ENCODE measurements at places on chromosomes 1 and 21.

DNA sequence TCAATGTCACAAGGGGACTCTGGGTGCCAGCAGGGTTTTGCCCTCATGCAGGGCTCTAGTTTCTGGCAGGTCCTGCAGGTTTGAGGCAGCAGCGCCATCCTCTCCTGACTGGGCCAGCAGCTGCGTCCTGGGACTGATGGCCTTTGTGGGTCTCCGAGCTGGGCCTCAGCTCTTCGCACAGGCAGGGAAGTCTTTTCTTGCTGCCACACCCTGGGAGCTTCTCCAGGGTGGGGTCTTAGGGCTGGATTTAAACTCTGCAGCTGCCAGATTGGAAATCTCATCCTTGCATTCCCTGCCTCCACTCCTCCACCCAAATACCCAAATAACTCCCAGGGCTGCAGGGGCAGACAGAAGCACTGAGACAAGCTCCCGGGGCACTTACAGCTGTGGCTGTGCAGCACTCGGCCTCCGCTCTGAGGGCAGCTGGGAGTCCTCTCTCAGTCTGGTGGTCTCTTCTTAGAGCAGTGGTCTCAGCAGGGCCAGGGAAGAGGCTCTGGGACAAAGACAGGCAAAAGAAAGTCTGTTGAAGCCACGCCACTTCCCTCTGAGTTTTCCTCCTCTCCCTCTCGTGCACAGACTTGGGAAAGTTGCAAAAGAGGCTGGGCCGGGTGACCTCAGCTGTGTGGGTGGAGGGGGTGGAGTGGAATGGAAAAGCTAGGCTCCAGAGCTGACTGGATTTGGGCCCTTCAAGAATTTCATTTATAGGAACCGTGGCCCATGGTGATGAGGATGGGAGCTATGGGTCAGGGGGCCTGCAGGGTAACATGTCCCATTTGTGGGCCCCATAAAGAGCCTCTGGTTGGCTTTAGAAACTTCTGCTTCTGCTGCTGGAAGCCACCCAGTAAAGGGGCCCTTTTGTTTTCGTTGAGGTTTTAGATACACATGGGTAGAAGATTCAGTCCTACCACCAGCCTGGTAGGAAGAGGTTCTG, at the start of gene RAB7B:
TSS of gene RAB7B (minus strand) at position 525 of the 931 bp plus-strand sequence. CDS start 9,260 bp downstream, outside the sequence.
- no peak for DNase-seq

DNA sequence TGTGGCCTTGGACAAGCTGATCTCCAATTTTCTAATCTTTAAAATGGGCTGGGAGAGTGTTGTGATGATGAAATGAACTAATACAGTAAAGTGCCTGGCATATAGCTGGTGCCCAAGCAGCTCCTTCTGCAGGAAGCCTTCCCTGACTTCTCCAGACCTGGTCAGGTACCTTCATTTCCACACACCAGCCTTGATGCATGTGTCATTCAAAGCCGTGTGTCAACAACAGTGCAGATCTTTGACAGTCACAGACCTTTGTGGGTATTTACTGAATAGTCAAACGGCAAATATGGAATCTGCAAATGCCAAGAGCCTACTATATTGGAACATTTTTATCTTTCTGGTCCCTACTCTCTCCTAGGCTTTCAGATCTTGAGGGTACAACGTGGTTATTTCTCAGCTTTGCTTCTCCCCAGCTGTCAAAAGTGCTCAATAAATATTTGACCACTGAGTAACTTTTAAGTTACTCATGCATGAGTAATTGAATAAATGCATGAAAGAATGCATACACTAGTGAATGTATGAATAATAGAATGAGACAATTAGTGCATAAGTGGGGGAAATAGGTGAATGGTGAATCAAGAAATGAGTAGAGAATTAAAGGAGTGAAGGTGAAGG, 75.4 kb downstream of the MDM4 start:
- no peak for DNase-seq

- DNase-seq: no peak
These were observed 15.0 kb downstream of the ITSN1 start for GRCh38 chr21:33657124-33657820.

DNA sequence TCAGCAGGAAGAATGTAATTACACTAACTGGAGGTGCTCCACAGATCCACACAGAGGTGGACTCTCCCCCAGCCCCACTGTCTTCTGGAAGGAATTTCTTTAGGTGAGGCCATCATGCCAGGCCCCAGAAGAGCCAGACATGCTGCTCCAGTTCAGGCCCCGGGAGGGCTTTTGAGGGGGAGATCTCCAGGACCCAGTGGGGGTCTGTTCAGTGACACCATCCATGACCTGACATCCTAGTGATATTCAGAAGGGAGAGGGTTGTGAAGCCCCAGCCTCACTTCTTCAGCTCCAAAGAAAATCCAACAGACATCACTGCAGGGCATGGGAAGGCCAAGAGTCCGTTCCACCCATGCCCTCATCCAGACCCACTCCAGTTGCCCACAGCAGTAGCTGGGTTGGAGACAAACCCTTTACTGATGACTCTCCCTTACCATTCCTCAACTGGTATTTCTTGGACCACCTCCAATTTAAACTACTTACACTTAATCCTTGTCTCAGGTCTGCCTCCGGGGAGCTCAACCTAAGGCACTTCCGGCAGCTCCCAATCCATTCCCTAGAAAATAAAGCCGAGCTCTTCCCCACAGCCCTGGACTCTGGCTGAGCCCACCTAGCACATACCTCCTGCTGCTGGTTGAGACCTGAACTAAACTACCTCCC, 39.2 kb downstream of the CSMD2 start:
- DNase-seq: no peak

DNA sequence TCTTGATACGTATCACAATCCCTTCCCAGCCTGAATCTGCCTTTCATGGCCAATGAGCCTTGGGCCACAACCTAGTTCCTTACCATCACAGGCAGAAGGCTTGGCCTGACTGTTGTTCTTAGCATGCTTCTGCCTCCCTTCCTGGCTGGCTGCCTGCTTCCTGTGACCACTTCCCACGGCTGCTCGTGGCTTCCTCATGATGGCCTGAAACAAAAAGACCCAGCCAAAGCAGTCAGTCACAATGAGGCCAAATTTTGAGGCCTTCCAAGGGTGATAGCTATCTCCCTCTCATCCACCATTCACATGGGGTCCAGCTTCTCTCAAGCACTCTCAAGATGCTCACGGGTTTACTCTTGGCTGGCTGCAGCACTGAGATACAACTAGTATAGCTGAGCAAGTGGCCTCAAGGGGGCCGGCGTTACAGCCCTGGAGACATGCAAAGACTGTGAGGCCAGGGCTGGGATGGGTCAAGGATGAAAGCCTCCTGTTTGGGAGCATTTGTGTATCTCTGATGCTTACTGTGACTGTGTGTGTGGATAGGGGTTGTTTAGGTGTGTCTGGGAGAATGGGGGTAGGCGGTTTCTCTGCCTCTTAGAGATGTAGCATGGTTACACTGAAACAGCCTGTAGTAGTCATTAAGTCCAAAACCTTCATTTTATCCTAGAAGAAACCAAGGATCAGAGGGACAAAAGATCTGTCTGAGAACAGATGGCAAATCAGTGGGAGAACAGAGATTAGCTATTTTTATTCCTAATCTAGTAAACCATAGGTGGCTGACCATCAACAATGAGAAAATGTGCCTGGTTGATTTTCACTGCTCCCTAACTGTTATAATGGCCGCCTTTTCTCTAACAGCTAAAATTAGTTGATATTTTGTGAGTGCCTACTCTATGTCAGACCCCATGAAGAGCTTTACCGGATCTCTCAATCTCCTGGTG, 5.4 kb upstream of the TOE1 start:
- no peak for DNase-seq

GRCh38 chr1:217856342-217857034, 225.3 kb downstream of the SPATA17 start:
- DNase-seq: no peak

GRCh38 chr21:44523567-44524413, 16.2 kb downstream of the KRTAP10-1 start:
- no peak for DNase-seq

- DNase-seq: no peak
These were observed 120.2 kb downstream of the CAPN8 start for GRCh38 chr1:223545343-223545742.

DNA sequence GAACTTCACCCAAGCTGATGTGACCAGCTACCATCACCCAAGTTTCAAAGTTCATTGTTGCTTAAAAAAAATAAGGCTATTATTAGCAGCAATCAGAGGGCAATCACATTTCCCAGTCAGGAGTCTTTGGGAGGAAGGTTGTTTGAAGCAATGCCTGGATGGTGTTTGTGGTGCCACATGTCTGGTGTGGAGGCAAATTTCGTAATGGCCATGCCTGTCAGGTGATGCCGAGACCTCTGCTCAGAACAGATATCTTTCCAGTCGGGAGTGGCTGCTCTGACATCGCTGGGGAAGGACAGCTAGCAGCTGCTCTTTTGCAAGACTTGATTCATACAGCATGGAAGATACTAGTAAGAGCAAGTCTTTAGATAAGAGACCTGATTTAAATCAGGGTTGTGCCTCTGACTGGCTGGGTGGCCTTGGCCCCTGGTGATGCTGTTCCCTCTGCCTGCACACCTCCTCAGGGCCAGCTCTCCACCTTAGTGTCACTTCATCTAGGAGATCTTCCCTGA, 187.8 kb upstream of the JUN start:
- no peak for DNase-seq

DNA sequence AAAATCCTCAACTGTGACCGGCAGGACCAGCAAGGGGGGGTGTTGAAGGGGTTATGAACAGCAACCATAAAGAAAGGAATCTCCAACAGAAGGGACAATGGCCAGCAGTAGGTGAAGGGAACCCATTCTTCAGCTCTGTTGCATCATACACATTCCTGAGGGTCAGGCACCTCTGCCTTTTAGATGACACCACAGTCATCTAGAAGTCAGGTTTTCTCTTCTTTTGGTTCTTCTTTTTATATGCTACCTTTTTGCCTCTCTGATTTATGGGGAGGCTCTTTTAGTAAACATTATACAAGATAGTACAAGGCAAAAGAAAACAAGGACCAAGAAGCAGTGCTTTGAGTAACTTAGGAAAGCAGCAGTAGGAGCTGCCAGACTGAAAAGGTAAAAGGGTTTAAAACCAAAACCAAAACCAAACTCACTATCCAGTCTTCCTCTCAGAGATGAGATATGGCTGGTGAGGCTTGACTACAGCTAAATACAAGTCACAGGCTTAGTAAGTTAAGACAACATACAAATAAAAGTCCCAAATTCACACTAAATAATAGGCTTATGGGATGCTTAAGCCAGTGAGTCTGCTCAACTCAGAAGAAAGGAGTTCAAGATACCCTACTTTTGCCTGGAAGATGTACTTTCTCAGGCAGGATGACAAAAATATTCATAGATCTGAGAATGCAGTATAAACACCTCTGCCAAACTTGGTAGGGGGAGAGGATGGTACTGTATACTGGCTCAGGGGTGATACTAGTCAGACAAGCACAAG, 4.1 kb downstream of the TEX38 start:
- no peak for DNase-seq

- DNase-seq: no peak
These were observed 505.2 kb upstream of the NR5A2 start for GRCh38 chr1:199522338-199522737.

Measured in progenitor cell of endocrine pancreas (in vitro differentiated cells).